ENCODE measurements at places on chromosomes 16 and 17.

- no peak for DNase-seq
Observed at GRCh38 chr17:60846175-60846574, 168.5 kb downstream of the BCAS3 start.

DNA sequence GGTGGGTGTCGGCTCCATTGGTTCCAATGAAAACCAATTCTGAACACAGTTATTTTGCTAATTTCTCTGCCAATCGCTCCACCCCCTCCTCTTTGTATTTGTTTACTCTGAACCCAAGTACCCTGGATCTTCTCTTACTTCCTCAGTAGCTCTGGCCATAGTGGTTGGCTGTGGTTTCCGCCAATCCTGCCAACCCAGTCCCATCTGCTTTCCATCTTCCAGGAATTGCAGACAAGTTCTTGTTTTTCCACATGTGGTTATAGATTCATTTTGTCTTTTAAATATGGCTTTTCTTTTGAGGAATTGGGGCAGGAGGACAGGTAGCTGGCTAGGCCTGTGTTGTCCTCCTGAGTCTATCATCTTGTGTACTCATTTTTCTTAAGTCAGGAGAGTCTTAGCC, 92.0 kb downstream of the CYLD start:
- DNase-seq = no peak

- no peak for DNase-seq
Observed at GRCh38 chr16:72426386-72426785, 254.4 kb upstream of the PMFBP1 start.

GRCh38 chr17:6561446-6561845, 5.1 kb upstream of the PITPNM3 start:
- no peak for DNase-seq

DNA sequence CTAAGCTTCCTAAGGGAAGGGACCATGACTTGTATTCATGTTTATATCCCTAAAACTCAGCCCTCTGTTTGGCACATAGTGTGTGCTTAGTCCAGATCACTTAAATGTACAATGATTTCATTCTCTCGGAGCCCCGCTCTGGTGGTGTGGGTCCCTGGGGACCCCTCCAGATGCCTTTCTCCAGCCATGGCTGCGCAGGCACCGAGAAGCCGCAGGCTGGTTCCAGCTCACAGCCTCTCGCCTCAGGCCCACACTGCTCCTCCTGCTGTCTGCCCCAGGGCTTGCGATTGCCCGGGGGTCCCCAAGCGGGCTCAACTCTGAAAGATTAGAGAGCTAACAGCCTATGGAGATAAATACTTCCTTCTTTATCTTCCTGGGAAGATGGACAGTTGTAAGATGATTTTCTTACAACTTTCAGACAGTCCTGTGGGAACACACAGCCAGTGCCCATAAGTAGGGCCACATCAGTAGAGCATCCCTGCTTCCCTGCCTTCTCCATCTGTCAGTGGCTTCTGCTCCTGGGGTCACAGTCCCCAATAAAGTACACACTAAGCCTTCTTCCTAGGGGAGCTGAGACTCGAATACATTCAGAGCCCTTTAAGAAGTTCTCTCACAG, 66.2 kb downstream of the CENPV start:
- DNase-seq = no peak

DNA sequence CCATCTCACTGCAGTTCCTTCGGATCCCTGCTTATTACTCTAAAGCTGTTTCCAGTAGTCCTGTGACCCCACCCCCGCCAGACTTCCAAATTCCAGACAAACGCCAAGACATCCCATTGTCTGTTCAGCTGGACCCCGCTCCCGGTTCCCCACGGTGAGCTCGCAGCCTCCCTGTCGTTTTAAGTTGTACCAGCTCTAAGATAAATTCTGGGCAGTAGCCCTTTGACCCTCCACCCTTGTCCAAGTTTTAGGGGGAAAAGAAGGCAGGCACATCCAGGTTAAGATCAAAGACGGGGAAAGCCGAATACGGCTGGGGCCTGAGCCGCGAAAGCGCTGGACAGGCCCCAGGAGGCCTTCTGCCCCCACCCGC, 589 bp downstream of the ARL6IP1 start:
- DNase-seq = no peak

- no peak for DNase-seq
Observed at GRCh38 chr17:21191698-21192097, 22.3 kb downstream of the TMEM11 start.
